Esophagus mucosa (tissue), 1 donor: ENCODE measurements at places on chromosomes 6 and 20.

- ATAC-seq: no peak
Measured at GRCh38 chr6:125533710-125534397, 215.6 kb upstream of the HEY2 start.

GRCh38 chr6:127966616-127967015, 65.8 kb upstream of the THEMIS start:
- no peak for ATAC-seq

GRCh38 chr6:3245216-3245615, 13.5 kb upstream of the PSMG4 start:
- ATAC-seq: no peak

DNA sequence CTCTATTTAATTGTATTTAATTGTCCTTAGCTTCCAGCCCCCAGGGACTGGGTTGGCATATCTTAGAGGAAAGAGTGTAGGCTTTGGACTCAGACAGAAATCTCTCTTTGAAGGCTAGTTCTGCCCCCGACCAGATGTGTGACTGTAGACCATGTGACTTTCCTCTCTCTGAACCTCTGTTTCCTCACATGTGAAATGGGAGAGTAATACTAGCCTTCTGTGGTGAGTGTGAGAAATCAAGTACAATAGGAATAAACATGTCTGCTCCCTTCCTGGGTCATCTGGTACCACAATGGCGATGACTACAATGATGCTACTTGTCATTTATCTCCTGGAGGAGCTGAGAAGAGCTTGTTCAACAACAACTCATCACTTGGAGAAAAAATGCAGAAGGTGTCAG, 179.9 kb downstream of the LRFN2 start:
- no peak for ATAC-seq

DNA sequence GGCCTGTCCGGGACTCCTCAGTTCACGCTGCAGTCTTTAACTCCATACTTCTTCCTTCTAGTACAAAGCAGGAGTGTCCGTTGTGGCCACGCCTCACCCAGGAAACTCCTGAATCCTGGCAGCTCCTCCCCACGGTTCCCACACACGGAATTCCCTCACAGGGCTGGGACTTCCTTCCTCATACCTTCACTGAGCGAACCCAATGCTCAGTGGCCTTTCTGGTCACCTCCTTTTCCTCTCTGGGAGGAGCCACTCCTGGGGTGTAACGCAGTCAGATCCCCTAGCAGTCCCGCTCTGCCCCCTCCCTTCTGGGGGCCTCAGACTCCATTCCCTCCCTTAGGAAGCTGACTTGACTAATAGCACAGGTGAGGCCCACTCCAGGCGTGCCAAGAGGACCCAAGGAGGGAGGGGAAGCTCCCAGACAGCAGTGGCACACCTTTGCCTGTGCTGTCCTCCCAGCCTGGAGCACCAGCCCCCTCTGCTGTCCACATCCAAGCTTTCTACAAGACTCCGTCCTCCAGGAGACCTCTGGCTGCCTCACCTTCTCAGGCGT, at the start of gene SLC52A3:
Gene SLC52A3 (minus strand): TSS at position 75 of the 553 bp plus-strand sequence. CDS start 2,726 bp downstream, outside the sequence.
- ATAC-seq: peak; percentile 89

GRCh38 chr20:8589956-8590355, 457.9 kb downstream of the PLCB1 start:
- no peak for ATAC-seq

- peak; percentile 12 for ATAC-seq
Measured at GRCh38 chr6:170455335-170455979, 97.7 kb downstream of the PSMB1 start.

GRCh38 chr20:40953856-40954255, 74.8 kb upstream of the TOP1 start:
- ATAC-seq: no peak

DNA sequence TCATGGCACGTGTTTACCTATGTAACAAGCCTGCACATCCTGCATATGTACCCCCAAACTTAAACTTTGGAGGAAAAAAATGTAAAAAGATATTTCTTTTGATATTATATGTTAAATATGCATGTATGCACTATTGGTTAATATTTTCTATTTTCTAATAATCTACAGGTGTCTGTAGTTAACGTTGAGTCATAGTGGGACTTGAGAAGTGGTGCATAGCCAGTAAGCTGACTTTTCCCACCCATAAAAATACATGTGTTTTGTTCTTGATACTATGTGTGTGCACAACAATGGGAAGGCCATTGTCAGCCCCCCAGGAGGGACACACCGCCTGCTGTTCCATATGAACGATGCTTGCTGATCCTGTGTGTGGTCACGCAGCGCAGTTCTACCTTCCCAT, 49.1 kb downstream of the FAM120B start:
- ATAC-seq: no peak

GRCh38 chr20:22909436-22909835, 125.7 kb upstream of the SSTR4 start:
- no peak for ATAC-seq

DNA sequence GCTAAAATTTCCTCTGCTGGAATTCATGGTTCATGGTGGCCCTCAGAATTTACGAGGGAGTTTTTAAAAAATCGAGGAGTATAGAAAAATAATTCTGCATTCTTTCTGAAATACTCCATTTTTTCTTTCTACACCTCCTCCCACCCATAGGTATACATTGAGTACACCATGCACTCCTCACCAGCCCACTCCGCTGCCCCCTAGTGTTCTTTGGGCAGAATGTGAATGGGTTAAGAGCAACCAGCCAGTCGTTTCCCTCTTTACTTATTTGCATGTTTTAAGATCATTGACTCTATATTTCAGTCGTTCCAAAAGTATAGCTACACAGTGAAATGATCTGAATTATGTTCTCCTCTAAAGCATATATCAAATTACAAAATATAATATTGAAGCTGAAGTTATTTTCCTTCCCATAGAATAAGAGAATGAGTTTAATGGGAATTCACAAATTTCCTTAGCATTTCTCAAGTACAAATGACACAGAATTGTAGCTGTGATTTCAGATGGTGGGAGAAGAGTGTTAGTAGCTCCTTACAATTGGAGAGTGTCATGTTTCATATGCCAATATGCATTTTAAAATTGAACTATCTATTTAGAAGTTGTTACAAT, 977.7 kb upstream of the SLC35B3 start:
- ATAC-seq: no peak

- no peak for ATAC-seq
Measured at GRCh38 chr6:117018771-117019170, 141.7 kb downstream of the RFX6 start.

DNA sequence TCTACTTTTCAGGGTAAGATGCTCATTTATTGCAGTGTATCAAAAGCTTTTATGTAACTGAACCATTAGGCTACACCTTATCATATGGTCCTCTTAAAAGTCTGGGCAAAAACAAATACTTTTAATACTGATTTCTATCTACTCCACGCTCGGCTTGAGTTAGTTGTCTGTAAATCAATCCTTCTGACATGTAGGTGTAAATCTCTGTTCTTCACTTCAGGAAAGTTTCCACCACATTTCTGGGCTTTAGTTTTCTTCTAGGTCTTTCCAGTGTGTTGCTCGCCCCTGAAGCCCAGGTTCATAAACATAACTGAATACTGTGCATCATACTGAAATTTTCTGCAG, 89.2 kb upstream of the RNF217 start:
- ATAC-seq: no peak

DNA sequence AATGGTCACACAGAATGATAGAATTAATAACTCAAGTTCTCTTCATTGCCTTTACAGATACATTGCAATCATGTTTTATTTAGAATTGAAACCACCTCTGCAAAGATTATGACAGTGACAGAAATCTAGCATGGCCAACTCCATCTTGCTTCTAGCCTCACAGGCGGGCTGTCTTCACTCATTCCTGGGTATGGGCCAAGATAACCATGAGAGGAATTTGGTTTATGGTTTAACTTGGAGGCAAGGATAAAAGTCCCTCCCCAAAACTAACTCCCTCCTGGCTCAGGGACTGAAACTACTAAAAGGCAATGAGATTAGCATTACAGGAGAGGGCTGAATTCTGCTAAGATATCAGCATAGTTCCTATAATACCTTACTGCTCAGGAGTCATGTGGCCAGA, 95.2 kb upstream of the CST7 start:
- no peak for ATAC-seq

- no peak for ATAC-seq
Measured at GRCh38 chr6:109458774-109459531, 3.4 kb upstream of the MICAL1 start.

DNA sequence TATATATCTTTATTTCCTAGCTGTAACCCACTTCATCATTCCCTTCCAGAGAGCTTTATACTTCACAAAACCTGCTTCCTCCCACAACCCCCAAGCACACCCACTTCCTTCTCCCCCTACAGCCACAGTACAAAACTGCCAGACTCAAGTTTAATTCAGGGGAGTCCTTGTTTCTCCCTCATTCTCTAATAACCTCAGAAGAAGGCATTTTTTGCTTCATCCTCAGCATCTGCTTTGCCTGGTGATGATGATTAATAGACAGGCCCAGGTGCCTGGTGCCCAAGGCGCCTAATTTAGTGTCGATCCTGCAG, 414.3 kb downstream of the KIF16B start:
- ATAC-seq: no peak

DNA sequence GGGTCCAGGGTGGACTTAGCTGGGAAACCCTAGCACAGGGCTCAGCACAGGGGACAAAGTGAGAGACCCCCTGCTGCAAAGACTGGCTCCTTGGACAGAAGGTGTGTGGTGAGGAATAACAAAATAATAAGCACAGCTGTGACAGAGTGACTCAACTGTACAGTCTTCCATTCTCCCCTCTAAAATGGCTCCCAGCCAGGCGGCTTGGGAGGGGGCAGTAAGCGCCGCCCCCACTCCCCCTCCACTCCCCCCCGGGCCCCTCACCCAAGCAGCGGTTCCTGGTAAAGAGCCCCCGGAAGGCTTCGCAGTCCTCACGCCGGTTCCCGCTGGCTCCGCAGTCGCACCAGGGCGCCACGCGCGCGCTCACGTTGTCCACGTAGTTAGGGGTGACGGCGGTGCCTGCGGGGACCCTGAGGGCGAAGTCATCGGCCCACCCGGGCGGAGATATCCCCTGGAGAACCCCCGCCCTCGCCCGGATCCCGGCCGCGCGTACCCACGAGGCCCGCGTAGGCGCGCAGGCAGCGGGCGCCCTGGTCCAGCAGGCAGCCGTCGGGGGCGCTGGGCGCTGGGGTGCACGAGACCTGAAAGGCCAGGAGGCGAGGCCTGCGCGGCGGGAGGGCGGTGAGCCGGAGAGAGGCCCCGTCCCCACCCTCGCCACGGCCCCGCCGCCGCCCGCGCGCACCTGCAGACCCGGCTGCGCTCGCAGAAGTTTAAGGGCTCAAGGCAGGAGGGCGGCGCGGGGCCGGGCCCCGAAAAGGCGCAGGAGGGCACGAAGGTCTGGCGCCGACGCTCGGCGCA, 2.7 kb downstream of the GFRA4 start:
- no peak for ATAC-seq

DNA sequence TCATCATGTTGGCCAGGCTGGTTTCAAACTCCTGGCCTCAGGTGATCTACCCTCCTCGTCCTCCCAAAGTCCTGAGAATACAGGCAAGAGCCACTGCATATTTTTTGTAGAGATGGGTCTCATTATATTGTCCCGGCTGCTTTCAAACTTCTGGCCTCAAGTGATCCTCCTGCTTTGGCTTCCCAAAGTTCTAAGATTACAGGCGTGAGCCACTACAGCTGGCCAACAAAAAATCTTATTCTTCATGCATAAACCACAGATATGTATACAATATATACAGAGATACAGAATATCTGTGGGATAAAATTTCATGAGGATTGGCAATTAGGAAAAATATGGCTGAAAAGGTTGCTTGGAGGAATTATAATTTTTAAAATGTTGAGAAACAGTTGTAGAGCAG, 49.9 kb downstream of the SLC35A1 start:
- no peak for ATAC-seq

- ATAC-seq: peak; percentile 78
Measured at GRCh38 chr6:42279144-42279781, 61.6 kb upstream of the MRPS10 start.

- ATAC-seq: no peak
Measured at GRCh38 chr6:125058546-125058945, 95.0 kb upstream of the TPD52L1 start.

DNA sequence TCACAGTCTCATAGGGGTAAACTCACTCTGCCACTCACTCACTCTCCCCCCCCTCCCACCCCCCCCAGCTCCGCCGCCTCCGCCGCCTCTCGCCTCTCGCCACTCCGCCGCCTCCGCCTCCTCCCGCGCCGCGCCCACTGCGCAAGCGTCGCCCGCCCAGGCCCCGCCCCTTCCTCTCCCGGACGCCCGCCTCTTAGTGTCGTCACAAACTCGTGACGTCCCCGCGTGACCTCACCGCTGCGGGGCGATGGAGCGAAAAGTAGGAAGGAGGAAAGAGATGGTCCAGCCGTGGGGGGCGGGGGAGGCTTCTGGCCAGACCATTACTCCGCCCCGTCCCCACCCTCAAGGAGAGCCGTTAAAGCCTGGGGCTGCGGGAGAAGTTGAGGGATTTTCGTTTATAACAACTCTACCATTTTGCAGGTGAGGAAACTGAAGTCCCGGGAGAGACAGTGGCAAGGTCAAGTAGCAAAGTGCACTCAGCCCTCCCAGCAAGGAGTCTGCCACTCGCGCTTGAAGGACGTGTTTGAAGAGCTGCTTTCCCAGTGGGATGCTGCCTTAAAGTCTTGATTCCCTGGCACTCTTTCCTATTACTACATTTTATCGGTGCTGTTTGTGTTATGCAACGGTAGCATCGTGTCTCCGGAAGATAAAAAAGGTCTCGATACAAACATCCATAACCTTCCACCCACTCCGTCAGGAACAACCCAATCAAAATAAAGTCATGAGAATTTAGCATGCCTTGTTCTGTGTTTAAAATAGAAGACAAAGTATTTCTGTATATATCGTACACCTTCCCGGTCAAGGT, at the start of gene ILRUN:
Gene ILRUN (minus strand): TSS at position 29 of the 805 bp plus-strand sequence. CDS start 164 bp downstream, outside the sequence.
- peak; percentile 94 for ATAC-seq

- peak; percentile 74 for ATAC-seq
Measured at GRCh38 chr20:19786311-19786710, 28.3 kb downstream of the RIN2 start.
